ENCODE measurements at places on chromosomes 3 and 15.

GRCh38 chr15:25501828-25502446, 63.1 kb upstream of the UBE3A start:
- no peak overlapping the region for H3K27ac ChIP-seq
- no peaks in the 10 kb centered on the region for H3K27me3 ChIP-seq
- no peak for DNase-seq
- peaks cover 13% of the 10 kb centered on the region for H3K4me1 ChIP-seq
- no peak overlapping the region for H3K4me3 ChIP-seq

- H3K27me3 ChIP-seq = no peaks in the 10 kb centered on the region
- no peaks in the 10 kb centered on the region for H3K4me1 ChIP-seq
- DNase-seq = no peak
- no peaks in the 10 kb centered on the region for H3K36me3 ChIP-seq
These were observed 17.8 kb downstream of the CEP19 start for GRCh38 chr3:196694202-196694638.

GRCh38 chr3:105959851-105960250, 91.0 kb upstream of the CBLB start:
- no peaks in the 10 kb centered on the region for H3K36me3 ChIP-seq
- peaks cover 11% of the 10 kb centered on the region for H3K4me1 ChIP-seq
- no peak for DNase-seq
- no peaks in the 10 kb centered on the region for H3K27me3 ChIP-seq
- H3K27ac ChIP-seq = peak overlapping the region; percentile 75

DNA sequence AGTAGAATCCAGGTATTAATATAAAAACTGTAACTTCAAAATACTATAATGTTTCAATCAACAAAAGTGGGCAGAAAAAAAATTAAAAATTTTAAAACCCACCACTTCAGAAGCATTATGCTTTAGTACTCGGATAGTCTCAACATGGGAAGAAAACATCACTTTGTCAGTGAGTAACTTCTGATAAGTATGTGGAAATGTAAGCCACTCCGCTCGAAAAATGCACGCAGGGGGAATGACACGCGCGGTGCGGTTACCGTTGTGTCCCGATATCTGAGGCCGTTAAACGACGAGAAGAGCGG, 656 bp downstream of the NGLY1 start:
- no peaks in the 10 kb centered on the region for H3K27me3 ChIP-seq
- H3K4me1 ChIP-seq = peaks cover 23% of the 10 kb centered on the region
- no peak for DNase-seq
- H3K36me3 ChIP-seq = peaks cover 8% of the 10 kb centered on the region
- peak overlapping the region; percentile 94 for H3K4me3 ChIP-seq
